Neural progenitor cell (in vitro differentiated cells): ENCODE measurements at places on chromosomes 1 and 21. TPM values are rescaled to one million over a fixed set of nuclear protein-coding genes. Genes with fewer than 3 reads are reported as not detected.
A peak's percentile ranks its signal among the peaks of the same experiment; 100 is the strongest.

DNA sequence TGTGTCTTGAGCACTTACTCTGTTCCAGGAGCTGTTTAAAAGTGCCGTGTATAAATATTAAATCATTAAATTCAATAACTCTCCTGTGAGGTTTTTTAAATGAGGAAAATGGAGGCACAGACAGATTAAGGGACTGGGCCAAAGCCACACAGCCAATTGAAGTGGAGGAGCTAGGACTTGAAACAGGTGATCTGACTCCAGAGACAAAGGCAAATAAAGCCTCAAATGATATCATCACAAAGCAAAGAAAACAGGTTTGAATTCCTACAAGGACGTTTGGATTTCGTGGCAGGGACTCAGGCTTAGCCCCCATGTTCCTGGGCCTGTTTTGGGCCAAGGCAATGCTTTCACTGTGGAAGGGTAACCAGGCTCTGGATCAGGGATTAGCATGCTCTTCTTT lies 45.2 kb upstream of the DMBX1 start:
- peaks cover 10% of the 10 kb centered on the region for H3K4me1 ChIP-seq
- H3K27me3 ChIP-seq = peaks cover 77% of the 10 kb centered on the region
- no peaks in the 10 kb centered on the region for H3K36me3 ChIP-seq

ADORA3 gene
- total RNA-seq = not detected in 2 replicates

DNA sequence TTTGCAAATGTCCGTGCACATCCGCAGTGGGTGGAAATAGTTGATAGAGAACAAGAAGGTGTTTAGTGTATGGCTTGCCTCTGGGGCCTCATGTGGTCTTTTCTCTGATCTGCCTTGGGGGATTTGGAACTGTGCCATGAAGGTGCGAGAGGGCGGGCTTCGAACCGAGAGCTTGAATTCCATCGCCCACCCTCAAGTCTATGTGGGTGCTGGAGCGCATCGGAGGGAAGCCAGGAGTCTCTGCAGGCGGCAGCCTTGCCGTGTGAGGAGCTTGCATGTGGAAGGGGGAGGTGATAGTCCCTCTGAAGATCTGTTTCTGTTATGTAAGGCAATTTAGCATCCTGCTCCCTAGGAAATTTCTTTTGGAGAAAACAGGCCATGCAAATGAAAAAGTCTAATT lies 119.6 kb downstream of the HUNK start:
- no peak for DNase-seq
- H3K36me3 ChIP-seq = no peaks in the 10 kb centered on the region
- no peaks in the 10 kb centered on the region for H3K27me3 ChIP-seq
- H3K27ac ChIP-seq = no peak overlapping the region
- H3K4me3 ChIP-seq = no peak overlapping the region
- H3K4me1 ChIP-seq = no peaks in the 10 kb centered on the region

DNA sequence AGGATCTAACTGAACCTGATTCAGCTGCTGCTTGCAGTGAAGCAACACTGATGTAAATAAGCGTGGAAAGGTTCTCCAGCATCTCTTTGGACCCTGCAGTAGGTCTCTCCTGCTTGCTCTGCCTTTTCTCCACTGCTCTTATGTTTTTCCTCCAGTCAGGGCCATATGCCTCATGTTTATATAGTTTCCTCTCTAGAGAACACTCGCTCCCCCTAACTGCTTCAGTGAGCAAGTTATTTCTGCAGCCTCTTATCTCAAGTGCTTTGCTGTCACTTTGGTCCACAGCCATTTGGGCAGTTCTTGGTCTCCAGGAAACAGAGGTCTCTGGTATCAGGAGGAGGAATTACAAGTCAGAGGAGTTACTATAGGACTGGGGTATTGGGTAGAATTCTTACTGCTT lies 5.3 kb downstream of the PRUNE1 start:
- H3K4me1 ChIP-seq = peaks cover 6% of the 10 kb centered on the region
- H3K27me3 ChIP-seq = no peaks in the 10 kb centered on the region
- no peak overlapping the region for H3K27ac ChIP-seq
- no peaks in the 10 kb centered on the region for H3K36me3 ChIP-seq
- DNase-seq = no peak

DNA sequence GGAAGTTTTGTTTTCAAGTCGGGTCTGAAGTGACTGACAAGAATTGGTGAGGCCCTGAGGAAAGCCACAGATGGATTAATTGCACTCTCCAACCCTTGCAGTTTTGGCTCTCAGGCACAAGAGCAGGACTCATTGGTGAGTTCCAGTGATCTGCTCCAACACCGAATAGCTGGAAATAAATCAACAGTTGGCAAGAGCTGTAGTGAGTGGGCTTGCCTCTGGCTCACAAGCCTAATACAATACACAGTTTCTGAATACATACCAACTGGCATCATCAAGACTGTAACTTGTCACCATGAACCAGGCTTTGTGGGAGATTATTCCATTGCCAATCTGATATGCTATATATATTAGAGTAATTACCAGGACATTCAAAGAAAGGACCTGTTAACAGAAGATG lies 131.6 kb downstream of the GRIK1 start:
- no peaks in the 10 kb centered on the region for H3K36me3 ChIP-seq
- H3K27ac ChIP-seq = no peak overlapping the region
- H3K4me3 ChIP-seq = no peak overlapping the region
- no peaks in the 10 kb centered on the region for H3K27me3 ChIP-seq

- H3K4me3 ChIP-seq = no peak overlapping the region
- H3K36me3 ChIP-seq = no peaks in the 10 kb centered on the region
- H3K27ac ChIP-seq = no peak overlapping the region
Measured at GRCh38 chr1:222865718-222866117, 50.9 kb downstream of the DISP1 start.

GRCh38 chr1:209249785-209250440 lies 333.6 kb upstream of the CAMK1G start:
- no peak overlapping the region for H3K4me3 ChIP-seq
- DNase-seq = no peak
- no peaks in the 10 kb centered on the region for H3K27me3 ChIP-seq
- H3K36me3 ChIP-seq = no peaks in the 10 kb centered on the region
- peaks cover 5% of the 10 kb centered on the region for H3K4me1 ChIP-seq

S100A3 gene
- total RNA-seq = not detected in 2 replicates

- no peaks in the 10 kb centered on the region for H3K27me3 ChIP-seq
- no peaks in the 10 kb centered on the region for H3K4me1 ChIP-seq
- DNase-seq = no peak
- H3K36me3 ChIP-seq = no peaks in the 10 kb centered on the region
- no peak overlapping the region for H3K4me3 ChIP-seq
Measured at GRCh38 chr1:218874801-218875400, 298.8 kb upstream of the LYPLAL1 start.

GRCh38 chr1:223143537-223144248 lies 645 bp upstream of the TLR5 start:
- H3K27ac ChIP-seq = no peak overlapping the region
- H3K4me1 ChIP-seq = peaks cover 3% of the 10 kb centered on the region
- DNase-seq = no peak
- peaks cover 18% of the 10 kb centered on the region for H3K27me3 ChIP-seq
- H3K4me3 ChIP-seq = peak overlapping the region; percentile 59

DNA sequence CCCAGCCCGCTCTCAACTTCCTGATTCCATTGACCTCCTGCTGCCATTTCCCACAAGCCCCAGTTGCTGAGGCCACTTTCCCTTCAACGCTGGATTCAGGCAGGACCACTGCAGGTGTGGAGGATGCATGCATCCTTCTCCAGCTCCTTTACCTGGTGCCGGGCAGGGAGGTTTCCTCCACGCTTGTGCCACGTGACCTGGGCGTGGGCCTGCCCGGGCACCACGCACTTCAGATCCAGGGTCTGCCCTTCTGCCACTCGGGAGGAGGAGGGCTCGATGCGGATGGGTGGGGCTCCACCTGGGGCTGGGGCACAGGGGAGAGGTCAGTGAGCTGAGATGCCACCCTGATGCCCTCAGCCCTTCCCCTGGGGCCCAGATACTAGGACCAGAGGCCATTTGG lies 31.9 kb downstream of the LDLRAD2 start:
- H3K27ac ChIP-seq = no peak overlapping the region
- no peaks in the 10 kb centered on the region for H3K27me3 ChIP-seq
- DNase-seq = no peak
- no peaks in the 10 kb centered on the region for H3K4me1 ChIP-seq

SYDE2 gene
- 10.9 and 12.0 TPM in 2 replicates for total RNA-seq

GRCh38 chr1:114113411-114114184 lies 40.1 kb downstream of the SYT6 start:
- peaks cover 7% of the 10 kb centered on the region for H3K4me1 ChIP-seq
- no peak overlapping the region for H3K4me3 ChIP-seq
- no peak for DNase-seq

DNA sequence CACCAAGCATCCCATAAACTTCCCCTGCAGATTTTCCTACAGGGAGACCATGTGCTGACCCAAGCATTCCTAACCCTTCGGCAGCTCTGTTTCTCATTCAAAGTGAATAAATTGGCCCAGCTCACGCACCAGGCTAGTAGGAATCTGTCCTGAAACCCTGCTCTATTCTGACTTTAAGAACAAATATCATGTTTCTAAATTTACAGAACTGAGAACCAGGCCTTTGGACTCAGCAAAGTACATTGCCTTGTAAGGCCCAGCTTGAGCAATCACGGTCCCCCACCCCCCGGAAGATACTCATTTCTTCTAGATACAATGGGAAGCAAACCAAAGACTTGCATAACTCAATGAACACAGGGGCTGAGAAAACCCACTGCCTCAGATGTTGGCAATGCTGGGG lies 160.1 kb upstream of the NFIA start:
- H3K36me3 ChIP-seq = no peaks in the 10 kb centered on the region
- no peak for DNase-seq
- peaks cover 39% of the 10 kb centered on the region for H3K27me3 ChIP-seq
- H3K27ac ChIP-seq = no peak overlapping the region
- H3K4me3 ChIP-seq = no peak overlapping the region

DNA sequence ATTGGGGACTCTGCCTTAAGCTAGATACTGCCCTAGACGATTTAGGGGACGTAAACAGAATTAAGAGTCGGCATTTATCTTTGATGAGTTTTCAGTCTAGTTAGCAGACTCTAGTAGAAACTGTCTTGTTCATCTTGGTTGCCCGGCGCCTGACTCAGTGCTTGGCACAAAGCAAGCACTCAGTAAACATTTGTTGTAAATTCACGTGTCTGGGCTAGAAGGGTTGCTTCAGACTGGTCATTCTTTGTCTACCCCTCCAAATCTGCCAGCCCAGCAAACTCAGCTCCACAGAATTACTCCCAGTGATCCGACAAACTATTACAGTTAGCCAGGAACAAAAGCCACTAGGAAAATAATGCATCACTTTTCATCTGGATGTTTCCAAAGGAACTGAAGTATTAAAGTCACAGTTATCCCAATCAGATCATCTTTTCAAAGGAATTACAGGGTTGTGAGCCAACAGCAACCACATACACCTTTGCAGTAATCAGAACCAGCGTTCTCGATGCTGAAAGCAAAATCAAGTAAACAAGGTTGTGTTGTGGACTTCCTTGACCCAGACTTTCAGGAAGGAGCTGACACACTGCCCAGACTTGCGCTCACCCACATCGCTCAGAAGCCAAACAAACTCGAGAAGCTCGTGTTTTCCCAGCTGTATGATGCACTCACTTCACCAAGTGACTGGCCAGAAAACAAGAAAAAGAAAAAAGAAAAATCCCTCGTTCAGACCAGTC lies 66.5 kb upstream of the GADD45A start:
- no peak for DNase-seq
- H3K27me3 ChIP-seq = no peaks in the 10 kb centered on the region
- H3K27ac ChIP-seq = no peak overlapping the region
- no peak overlapping the region for H3K4me3 ChIP-seq

ENAH gene
- 230 and 346 TPM in 2 replicates for total RNA-seq

RBM11 gene
- total RNA-seq = 6.2 and 9.4 TPM in 2 replicates

LPAR3 gene
- total RNA-seq = 2.4 and 4.0 TPM in 2 replicates

ACKR1 gene
- 0.74 TPM in 1 of 2 replicates, not detected in the other for total RNA-seq

- peaks cover 13% of the 10 kb centered on the region for H3K4me1 ChIP-seq
- peak; percentile 47 for DNase-seq
- H3K36me3 ChIP-seq = no peaks in the 10 kb centered on the region
- no peak within 1 kb of the TSS for H3K27ac ChIP-seq
- no peaks in the 10 kb centered on the region for H3K27me3 ChIP-seq
Measured at GRCh38 chr1:2556277-2556677, at the start of gene TNFRSF14. TNFRSF14 (plus strand) TSS chr1:2556371; CDS start chr1:2556665, 294 bp downstream.

PAX7 gene
- 0.06 and 0.46 TPM in 2 replicates for total RNA-seq

DNA sequence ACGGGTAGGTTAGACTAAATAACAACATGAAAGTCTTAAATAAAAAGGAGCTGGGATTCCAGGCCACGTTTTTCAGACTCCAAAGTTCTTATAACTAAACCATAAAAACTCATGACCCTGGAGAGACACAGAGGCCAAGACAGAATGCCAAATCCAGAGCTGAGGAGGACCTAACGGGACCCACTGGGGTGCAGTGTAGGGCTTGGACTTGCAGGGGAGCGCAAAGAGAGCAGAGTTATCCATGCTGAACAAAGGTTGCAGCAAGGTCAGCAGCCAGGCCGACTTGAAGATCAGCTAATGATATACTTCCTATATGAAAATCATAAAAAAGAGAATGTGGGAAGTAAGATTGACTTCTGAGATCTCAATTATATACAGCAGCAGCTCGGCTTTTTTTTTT lies 237.1 kb downstream of the TM2D1 start:
- H3K27ac ChIP-seq = no peak overlapping the region
- peaks cover 3% of the 10 kb centered on the region for H3K27me3 ChIP-seq
- H3K4me3 ChIP-seq = no peak overlapping the region
- no peak for DNase-seq
- no peaks in the 10 kb centered on the region for H3K36me3 ChIP-seq

GRCh38 chr1:244496186-244496585 lies 35.1 kb downstream of the CATSPERE start:
- no peaks in the 10 kb centered on the region for H3K36me3 ChIP-seq
- H3K4me3 ChIP-seq = no peak overlapping the region
- no peaks in the 10 kb centered on the region for H3K4me1 ChIP-seq
- H3K27me3 ChIP-seq = no peaks in the 10 kb centered on the region
- DNase-seq = no peak
- H3K27ac ChIP-seq = no peak overlapping the region

MCOLN2 gene
- 0.11 and 0.59 TPM in 2 replicates for total RNA-seq

DNA sequence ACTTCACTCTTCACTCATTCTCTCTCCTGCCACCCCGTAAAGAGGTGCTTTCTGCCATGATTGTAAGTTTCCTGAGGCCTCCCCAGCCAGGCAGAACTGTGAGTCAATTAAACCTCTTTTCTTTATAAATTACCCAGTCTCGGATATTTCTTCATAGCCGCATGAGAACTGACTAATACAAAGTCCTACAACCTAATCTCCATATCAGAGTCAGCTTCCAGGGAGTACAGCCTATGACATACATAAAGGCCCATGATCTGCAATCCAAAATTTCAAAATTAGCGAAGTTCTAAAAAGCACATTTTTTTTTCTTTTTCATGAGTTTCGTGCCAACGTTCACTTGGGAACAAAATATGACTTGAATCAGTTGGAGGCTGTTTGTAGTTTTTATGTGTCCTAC lies 256.9 kb upstream of the DUSP10 start:
- no peaks in the 10 kb centered on the region for H3K36me3 ChIP-seq
- H3K4me1 ChIP-seq = no peaks in the 10 kb centered on the region
- H3K4me3 ChIP-seq = no peak overlapping the region
- H3K27ac ChIP-seq = no peak overlapping the region

DNA sequence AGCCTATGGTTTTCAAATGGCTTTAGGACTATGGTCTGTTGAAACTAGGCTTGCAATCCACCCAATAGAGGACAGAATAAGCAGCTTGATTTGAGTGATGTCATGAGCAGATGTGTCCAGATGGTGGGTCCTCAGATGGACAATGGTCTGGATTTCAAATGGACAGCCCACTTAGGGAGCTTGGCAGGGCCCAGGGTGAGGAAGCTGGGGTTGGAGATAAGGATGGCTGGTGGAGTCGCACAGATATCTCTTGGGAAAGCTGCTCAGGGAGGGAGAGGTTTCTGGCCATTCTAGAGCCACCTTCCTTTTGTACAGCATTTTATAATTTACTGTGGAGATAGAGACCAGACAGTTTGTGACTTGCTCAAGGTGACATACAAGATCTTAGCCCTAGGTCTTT lies 55.0 kb downstream of the NFASC start:
- H3K27ac ChIP-seq = no peak overlapping the region

PCAT6 gene
- total RNA-seq = 4.2 TPM in 1 of 2 replicates, not detected in the other
